CD4-positive, alpha-beta memory T cell (primary cell): ENCODE measurements at places on chromosomes 3 and 15. TPM values are rescaled to one million over a fixed set of nuclear protein-coding genes. Genes with fewer than 3 reads are reported as not detected.

DNA sequence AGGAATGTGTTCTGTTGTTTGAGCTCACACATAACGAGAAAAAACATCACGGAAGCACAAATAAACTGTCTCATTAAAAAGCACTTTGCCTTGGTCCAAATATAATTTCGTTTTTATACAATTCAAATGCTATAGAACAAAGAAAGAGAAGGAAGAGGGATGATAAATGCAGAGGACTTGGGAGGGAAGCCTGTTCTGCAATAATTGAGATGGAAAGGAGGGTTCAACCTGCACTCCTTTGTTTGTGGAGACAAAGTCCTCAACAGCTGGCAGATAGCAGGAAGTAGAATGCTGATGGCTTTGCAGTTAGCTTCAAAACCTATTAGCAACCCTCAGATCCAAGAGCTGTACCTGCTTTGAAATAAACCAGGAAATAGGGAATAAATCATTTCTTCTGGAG, 1010.8 kb downstream of the FHIT start:
- DNase-seq, result no peak

GRCh38 chr3:35664460-35664919, 25.2 kb downstream of the ARPP21 start:
- no peak for DNase-seq

The CHRM5 gene
- total RNA-seq, result not detected

GRCh38 chr3:65875393-65876027, 163.2 kb downstream of the MAGI1 start:
- DNase-seq, result no peak

- peak; percentile 48 for DNase-seq
Observed at GRCh38 chr3:129015388-129016105, 14.4 kb downstream of the EFCC1 start.

The ZNF80 gene
- total RNA-seq, result 1.1 TPM

The PATL2 gene
- total RNA-seq, result 62.8 TPM

The DUOXA2 gene
- not detected for total RNA-seq

The CDHR4 gene
- not detected for total RNA-seq

GRCh38 chr3:172700936-172701455, 9.9 kb downstream of the NCEH1 start:
- no peak for DNase-seq

GRCh38 chr3:48414376-48415250, 15.3 kb downstream of the PLXNB1 start:
- no peak for DNase-seq

DNA sequence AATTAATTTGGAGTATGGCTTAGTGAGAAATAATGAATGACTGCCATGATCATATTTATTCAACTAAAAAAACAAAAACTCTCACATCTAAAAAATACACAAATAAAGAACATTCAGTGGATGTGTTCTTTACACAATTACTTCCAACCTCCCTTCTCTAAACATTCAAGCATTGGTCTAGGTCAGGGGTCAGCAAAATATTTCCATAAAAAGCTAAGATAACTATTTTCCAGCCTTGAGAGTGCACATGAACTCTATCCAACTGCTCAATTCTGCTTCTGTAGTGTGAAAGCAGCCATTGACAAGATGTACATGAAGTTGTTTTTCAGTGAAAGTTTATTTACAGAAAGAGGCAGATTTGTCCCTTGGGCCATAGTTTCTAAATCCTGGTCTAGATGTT, 406.3 kb downstream of the MAGI1 start:
- no peak for DNase-seq

DNA sequence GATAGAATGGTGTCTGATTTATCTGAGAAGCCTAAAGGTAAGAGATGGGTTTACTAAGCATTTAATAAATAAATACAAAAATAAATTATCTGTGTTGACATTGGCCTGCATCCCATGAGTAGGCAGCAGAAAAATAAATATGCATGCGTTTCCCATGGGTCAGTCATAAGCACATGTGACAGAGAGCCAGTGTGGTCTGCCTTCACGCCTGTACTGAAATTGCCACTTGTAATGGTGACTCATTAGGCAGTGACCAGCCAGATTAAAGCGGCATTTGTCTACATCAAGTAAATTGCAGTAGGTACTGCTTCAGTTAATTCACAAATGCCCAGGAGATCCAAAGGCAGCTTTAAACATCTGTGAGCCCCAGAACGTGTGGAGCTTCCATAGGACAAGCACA, 399.6 kb downstream of the NAALADL2 start:
- DNase-seq, result no peak

GRCh38 chr15:90376789-90377188, 11.3 kb upstream of the IQGAP1 start:
- peak; percentile 80 for DNase-seq

DNA sequence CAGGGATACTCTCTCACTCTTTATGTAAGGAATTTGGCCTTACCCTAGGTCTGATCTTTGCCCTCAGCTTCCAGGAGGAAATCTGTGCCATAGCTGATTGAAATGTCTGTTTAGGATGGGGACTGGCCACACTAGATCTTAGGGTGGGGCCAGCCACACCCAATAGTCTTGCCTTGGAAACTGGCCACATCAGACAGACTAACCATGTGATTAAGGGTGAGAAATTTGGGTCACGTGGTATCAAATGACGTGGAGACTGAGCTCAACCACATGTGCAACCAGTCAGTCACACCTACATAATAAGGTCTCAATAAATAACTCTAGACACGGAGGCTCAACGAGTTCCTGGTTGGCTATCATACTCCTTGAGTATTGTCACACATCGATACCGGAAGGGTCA, 113.5 kb downstream of the CNTN3 start:
- no peak for DNase-seq

DNA sequence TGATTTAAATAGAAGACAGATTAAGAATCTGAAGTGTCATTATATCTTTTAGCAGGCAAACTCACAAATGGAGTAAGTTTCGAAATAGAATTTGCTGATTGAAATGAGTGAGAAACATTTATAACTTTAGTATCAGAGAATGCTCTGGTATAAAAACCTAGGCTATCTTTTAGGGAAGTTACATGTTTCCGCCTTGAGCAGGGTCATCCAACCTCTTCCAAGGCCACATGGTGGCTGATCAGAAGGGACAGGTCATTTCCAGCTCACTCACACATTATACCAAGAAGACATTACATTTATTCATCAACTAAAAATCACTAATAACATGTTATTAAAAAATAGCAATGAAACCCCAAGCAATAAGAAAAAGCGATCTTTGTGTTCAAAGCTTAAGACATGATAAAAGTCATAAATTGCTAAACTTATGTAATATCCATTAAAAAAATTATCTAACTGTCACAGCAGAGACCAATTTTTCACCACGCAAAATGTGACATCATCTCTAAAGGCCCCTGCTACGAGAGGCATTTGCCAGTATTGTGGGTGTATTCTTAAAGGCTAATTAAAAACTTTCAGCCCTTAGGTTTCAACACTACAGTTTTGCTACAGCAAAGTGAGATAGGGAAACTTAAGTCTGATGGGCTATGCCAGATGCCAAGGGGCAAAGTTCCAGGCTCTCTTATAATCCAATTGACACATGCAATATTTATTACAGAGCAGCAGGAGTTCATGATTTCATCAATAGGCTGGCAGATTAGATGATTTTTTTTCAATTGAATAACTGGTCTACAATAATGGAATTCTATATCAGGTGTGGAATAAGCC, 240.4 kb upstream of the TBL1XR1 start:
- DNase-seq, result no peak

- peak; percentile 3 for DNase-seq
Observed at GRCh38 chr3:68256635-68257223, 602.3 kb upstream of the SUCLG2 start.

The ASB14 gene
- total RNA-seq, result not detected

DNA sequence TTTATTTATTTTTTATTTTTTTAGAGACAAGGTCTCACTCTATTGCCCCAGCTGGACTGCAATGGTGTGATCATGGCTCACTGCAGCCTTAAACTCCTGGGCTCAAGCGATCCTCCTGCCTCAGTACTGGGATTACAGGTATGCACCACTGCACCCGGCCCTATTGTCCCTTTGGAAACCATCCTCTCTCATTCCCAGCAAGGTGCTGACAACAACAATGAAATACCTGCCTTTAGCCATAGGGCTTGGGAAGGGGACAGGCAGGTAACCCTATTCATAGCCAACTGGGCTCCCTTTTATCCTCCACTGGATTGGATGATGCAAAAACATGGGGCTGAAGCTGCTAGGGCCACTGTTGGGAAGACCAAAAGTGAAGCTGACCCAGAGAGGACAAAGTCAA, 43.1 kb downstream of the SCAP start:
- DNase-seq, result no peak

The APH1B gene
- total RNA-seq, result 23.0 TPM

GRCh38 chr3:129087138-129087702, 26.6 kb downstream of the GP9 start:
- no peak for DNase-seq

DNA sequence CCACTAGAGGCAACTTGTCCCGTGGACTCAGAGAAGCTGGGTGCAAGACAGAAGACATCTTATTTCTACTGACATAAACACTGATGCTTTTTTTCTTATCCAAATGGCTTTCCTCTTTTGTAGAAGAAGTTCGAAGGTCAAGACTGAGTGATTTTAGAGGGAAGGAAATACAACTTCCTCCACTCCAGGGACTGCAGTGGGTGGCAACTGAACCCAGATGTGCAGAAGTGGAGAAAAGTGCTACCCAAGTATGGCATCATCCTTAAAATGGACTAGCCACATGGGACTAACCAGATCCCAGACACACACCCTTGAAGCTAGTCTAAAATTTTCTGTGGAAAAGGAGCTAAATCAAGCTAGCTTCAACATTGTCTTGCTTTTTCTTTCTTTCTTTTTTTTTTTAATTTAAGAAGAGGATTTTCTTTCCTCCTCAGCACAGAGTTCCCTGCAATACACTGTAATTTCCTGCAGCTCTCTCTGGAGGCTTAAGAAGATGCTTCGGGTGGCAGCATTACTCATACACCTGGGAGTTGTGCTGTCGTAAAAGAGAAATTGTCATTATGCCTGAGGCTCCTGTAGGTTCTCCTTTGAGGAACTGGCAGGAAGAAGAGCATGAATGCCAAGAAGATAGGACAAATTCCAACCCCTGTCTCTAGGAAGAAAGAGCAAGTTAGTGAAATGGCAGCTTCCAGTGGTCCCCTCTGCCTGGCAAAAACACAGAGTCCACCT, 3.8 kb upstream of the FRMD4B start:
- DNase-seq, result no peak

DNA sequence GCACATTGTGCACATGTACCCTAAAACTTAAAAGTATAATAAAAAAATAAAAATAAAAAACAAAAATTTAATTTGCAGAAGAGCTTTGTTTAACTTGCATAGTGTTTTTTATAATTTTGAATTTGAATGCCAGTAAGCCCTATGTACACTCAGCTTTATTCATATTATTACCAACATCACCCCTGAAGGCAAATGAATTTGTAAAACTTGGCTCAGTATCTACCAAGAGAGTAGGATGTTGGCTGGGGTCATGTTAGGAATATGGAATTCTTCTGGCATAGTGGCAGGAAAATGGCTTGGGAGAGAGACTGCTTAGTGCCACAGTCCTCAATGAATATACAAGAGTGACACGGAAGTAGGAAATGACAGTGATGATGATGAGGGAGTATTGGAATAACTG, 30.7 kb downstream of the TRPC1 start:
- no peak for DNase-seq

DNA sequence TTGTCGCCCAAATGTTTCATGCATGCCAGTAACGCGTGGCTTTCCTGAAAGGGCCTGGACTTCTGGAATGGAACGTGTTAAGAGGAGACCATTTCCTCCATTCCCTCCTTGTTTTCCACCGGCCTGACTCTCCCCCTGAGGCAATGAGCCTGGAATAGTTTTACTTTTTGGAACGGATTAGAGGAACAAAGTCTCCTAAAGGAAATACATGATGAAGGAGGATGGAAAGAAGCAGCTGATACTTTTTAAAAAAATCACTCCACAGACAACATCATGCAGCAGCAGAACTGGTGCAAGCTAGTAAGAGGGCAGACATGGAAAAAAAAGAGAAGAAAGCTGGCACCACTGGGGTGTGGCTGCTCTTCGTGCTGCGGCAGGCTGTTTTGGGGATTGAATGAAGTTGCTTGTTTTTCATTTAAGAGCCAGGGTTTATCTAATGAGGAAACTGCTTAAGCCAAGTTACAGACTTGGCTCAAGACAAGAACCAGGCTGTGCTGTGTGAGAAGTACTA, 3.6 kb upstream of the KBTBD12 start:
- no peak for DNase-seq
